Hair follicular keratinocyte (primary cell): ENCODE measurements at places on chromosomes 7 and 10. TPM values are rescaled to one million over a fixed set of nuclear protein-coding genes. Genes with fewer than 3 reads are reported as not detected.

ITPRIP gene
- 16.6 and 27.3 TPM in 2 replicates for total RNA-seq

SNX13 gene
- 22.7 and 28.7 TPM in 2 replicates for total RNA-seq

TMEM26 gene
- not detected in 2 replicates for total RNA-seq

ERVW-1 gene
- total RNA-seq, result not detected in 2 replicates

LIPK gene
- not detected in 2 replicates for total RNA-seq

CDC14C gene
- not detected in 2 replicates for total RNA-seq

NANOS1 gene
- 1.7 and 2.6 TPM in 2 replicates for total RNA-seq

CHPF2 gene
- total RNA-seq, result 34.4 and 41.7 TPM in 2 replicates

APBB1IP gene
- total RNA-seq, result not detected in 2 replicates

CLRN3 gene
- not detected in 2 replicates for total RNA-seq

GHRHR gene
- not detected in 2 replicates for total RNA-seq

SEMA3A gene
- total RNA-seq, result 1.0 TPM in 1 of 2 replicates, not detected in the other

VWA2 gene
- 2.4 and 2.7 TPM in 2 replicates for total RNA-seq

SORCS1 gene
- not detected in 2 replicates for total RNA-seq

CALHM1 gene
- total RNA-seq, result not detected in 2 replicates

TMEM139 gene
- total RNA-seq, result 7.1 and 8.9 TPM in 2 replicates

AS3MT gene
- 3.2 and 3.6 TPM in 2 replicates for total RNA-seq

RELN gene
- total RNA-seq, result not detected in 2 replicates

KCP gene
- 0.47 TPM in 1 of 2 replicates, not detected in the other for total RNA-seq

FFAR4 gene
- total RNA-seq, result not detected in 2 replicates

AQP1 gene
- not detected in 2 replicates for total RNA-seq

KLF14 gene
- not detected in 2 replicates for total RNA-seq

CTAGE6 gene
- not detected in 2 replicates for total RNA-seq
